ENCODE measurements at places on chromosomes 6 and 20.
A peak's percentile ranks its signal among the peaks of the same experiment; 100 is the strongest.

- DNase-seq: no peak
Measured at GRCh38 chr6:138569970-138570724, 70.9 kb upstream of the NHSL1 start.

- no peak for DNase-seq
Measured at GRCh38 chr20:41202426-41202825, 65.1 kb downstream of the PLCG1 start.

DNA sequence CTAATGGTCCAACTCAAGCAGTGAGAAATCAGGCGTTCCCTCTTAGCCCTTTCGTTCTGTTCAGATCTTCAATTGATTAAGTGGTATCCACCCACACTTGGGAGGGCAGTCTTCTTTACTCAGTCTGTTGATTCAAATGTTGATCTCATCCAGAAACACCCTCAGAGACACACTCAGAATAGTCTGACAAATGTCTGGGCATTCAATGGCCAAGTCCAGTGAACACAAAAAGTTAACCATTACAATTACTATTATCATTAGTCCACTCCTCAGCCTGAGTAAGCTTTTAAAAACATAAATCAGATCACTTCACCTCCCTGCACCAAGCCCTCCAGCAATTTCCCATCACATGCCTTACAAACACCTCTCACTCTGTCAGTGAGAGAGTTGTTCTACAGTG lies 423.2 kb downstream of the RFPL4B start:
- no peak for DNase-seq

DNA sequence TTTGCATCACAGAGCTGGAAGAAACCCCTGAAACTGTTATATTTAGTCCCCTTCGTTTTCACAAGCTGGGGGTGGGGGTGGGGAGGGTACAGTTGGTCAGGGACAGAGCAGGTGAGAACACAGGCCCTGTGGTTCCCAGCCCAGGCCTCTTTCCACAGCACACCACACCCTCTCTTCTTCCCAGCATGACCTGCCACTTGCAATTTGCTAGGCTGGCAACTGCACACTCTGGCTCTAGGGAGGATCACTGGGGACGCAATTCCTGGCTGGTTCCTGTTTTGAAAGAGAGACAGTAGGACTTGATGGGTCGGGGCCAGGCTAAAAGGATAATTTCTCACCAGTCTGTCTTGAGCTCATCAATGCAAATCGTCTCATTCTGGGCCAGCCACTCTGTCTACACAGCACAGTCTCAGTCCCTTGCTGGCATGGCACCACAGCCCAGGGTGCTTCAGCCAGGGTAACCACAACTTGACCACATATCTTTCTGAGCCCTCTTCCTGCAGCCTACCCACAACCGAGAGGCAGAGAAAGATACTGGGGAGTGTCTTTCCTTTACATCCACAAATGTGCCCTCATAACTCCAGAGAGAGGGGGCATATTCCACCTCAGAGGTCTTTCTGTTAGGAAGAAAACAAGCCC lies 41.7 kb upstream of the EMILIN3 start:
- no peak for DNase-seq

DNA sequence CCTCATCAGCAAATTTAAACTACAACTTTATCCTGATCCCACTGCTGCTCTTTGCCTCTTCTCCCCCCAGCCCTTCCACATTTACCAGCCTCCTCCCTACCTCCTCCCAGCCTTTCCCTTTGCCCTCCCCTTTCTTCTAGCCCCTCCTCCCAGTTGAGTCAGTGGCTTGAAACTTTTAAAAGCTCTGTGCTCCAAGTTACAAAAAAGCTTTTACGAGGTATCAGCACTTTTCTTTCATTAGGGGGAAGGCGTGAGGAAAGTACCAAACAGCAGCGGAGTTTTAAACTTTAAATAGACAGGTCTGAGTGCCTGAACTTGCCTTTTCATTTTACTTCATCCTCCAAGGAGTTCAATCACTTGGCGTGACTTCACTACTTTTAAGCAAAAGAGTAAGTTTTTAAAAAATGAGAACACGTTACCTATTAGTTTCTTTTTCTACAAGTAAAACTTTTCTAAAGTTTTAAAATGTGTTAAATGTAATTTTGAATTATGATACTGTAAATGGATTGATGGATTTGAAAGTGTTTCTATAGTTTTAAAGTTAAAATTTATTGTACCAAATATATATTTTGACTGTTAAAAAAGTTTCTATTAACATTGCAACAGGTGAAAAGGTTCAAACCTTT lies at the start of gene GJA1:
GJA1 (plus strand) TSS at position 203 of the 626 bp plus-strand sequence. CDS start 11,202 bp downstream, outside the sequence.
- DNase-seq: peak; percentile 63

- no peak for DNase-seq
Measured at GRCh38 chr20:4779616-4780015, 57.9 kb downstream of the PRND start.

DNA sequence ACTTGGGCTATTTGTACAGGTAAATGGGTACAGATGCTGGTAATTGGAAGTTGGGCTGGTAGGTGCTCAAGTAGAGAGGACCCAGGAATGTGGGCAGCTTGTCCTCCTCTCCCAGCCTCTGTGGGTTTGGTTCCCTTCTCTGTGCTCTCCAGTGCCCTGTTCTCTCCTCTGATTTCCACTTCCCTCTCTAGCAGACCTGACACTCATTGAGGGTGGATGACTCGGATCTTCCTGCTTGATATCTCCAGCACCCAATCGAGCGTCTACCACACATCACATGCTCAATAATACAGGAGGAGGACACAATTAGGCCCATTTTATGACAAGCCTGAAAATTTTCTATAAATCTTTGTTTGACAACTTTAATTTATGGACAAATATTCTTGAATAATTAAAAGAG lies 23.7 kb downstream of the CST1 start:
- no peak for DNase-seq

- DNase-seq: no peak
Measured at GRCh38 chr6:163288915-163289314, 125.6 kb upstream of the QKI start.

- no peak for DNase-seq
Measured at GRCh38 chr6:170289951-170290295, 955 bp downstream of the DLL1 start.

DNA sequence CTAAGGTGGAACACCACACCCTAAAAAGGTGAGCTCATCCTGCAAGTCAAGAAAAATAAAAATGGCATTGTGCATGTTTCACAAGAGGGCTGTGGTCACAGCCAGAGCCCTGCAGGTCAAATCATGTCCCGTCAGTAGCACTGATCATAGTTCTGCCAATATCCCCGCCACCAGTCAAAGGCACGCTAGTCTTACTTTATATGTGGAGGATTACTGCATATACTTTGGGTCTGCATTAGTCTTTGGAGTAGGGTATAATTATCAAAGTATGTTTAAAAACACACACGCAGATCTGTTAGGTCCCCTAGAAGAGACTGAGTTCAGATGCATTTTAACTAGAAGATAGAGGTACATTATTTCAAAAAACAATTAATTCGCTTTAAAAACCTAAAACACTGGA lies 1.8 kb downstream of the PERP start:
- DNase-seq: no peak

GRCh38 chr6:134114918-134115714 lies 62.7 kb upstream of the SLC2A12 start:
- no peak for DNase-seq

- DNase-seq: no peak
Measured at GRCh38 chr6:93139408-93140081, 279.8 kb downstream of the EPHA7 start.

DNA sequence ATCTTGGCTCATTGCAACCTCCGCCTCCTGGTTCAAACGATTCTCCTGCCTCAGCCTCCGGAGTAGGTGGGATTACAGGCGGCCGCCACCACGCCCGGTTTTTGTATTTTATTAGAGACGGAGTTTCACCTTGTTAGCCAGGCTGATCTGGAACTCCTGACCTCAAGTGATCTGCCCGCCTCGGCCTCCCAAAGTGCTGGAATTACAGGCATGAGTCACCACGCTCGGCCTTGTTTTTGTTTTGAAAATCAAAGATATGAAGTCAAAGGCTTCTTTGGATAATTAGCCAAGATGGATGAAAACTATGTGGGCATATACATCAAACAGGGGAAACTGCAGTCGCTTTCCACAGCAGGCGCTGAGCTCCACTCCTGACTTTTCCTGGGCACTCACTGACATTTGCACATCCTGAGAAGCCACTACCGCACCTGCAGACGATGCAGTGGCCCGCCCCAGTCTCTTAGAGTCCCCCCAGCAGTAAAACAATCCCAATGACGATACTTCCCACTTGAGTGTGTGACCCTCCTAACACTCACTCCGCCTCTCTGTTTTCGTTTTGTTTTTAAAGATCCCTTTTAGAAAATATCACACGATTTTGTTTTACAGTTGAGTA lies 44.1 kb downstream of the GJA1 start:
- no peak for DNase-seq

DNA sequence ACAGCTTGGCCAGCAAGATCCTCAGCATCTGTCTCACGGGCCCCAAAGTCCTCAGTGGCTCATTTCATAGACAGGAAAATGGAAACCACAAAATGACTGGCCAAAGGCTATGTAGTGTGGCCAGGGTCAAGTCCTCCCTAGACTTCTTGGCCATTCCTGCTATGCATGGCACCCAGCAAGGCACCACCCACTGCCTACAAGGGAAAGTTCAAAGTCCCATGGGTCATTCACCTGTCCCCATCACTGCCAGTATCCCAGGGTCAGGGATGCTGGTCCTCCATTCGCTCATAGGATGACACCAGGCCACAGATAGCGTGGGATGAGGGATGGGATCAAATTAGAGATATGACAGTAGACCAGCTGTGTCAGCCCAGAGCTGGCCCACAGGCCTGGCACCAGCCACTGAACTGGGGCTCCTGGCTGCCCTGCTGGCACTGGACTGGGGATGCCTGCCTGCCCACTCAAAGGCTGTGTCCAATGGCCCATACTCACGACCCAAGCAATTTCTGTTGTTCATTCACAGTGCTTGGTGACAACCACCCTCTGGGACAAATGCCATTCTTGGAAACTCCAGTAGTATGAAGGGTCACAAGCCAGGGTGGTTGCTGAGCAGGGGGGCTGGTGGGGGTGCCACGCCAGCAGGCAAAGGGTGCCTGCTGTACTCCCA lies 11.6 kb downstream of the ADISSP start:
- no peak for DNase-seq

DNA sequence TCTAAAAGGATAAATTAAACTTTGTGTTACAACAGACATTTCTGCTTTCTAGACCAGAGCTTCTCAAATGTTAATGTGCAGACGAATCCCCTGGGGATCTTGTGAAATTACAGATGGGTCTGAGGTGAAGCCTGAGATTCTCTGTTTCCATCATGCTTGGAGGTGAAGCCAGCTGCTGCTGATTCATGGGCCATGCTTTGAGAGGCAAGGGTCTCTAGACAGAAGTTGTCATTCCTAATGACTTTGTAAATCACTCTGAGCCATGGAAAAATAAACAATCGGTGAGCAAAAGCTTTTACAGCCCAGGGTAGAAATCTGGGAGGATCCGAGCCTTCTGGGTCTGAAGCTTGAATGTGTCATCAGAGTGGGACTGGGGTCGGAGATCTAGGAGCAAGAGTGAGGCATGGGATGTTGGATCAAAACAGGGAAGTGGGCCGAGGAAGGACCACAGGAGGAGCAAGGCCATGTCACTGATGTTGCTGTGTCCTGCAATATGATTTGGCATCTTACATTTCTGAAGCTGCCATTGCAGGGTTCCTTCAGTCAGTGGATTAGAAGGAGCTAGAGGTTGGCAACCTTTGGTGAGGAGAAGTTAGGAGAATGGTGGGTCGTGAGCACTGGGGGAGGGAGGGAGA lies 77.3 kb downstream of the TRMT11 start:
- no peak for DNase-seq

DNA sequence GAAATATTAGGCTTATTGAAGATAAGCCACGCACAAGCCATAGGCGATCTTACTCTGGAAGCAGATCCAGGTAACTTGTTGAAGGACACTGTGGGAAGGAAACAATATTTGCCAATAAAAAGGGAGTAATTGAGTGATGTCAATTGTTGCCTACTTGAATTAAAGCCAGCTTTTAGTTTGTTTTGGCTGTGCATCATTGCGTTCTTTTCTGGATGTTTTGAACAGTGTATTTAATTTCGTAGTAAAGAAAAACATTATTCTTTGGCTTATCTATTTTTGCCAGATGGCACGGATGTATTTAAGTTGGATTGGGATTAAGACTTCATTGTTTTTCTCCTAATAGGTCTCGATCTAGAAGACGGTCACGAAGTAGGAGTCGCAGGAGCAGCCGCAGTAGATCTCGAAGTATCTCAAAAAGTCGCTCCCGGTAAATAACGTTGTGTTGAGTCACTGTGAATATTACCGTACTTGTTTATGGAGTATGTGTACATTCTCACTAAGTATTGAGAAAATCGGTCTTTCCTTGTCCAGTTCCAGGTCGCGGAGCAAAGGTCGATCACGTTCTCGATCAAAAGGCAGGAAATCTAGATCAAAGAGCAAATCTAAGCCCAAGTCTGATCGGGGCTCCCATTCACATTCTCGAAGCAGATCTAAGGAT lies 2.6 kb downstream of the SRSF6 start:
- DNase-seq: no peak

DNA sequence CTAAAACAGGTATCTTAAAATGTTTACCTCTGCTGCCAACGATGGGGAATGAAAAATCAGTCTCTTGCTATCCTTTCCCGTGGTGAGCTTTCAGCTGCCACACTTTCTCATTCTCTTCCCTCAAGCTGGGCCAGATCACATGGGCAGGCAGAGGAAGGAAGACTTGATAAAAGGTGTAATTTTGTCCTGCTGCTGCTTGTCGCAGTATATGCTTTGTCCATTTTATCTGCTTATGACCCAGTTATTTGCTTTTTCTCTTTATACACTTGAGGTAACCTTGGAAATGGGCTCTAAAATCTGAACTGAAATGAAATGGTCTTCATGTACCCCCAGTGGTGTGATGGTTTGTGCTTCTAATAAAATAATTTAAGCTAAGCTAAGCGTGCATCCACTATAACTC lies 695.9 kb upstream of the FLRT3 start:
- no peak for DNase-seq

DNA sequence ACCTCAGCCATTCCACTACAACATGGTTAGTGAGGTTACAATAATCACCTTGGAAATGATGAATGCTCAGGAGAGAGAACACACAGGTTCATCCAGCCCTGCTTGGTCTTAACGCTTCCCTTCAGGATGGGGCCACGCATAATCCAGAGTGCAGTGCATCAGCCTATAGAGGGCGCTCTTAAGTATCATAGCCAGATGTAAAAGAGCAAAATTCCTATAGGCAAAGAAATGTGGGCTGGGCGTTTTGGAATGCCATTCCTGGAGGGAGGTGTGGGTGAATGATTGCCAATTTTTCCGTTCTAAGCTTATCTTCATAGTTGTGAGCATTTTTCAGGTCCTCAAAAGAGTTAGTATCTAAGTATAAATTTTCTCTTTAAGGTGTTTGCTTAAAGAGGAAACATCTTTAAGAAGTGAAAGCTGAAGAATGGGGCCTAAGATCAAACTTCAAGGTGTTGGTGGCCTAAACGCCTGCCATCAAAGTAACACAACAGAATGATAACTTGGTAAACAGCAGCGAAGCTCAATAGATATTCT lies 1.8 kb downstream of the RIPOR2 start:
- DNase-seq: no peak

DNA sequence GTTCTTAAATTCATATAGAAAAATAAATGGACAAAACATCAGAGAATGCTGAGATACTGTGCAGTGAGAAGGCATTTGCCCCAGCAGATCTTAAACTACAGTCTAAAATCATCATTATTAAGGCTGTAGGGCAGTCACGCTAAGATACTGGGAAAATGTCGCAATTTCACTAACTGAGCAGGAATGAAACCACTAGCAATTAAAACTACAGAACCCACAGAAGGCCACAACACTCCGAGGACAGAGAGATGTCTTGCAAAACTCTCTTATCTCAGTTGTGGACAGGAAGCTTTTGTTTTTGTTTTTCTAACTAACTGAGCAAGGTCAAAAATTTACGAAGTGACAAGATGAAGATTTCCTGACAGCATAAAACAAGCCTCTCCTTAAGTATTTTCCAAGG lies 18.2 kb downstream of the GNAS-AS1 start:
- DNase-seq: no peak
